ENCODE measurements at places on chromosomes 11 and 22. TPM values are rescaled to one million over a fixed set of nuclear protein-coding genes. Genes with fewer than 3 reads are reported as not detected.

The SCN4B gene
- total RNA-seq, result not detected

The CHRM4 gene
- total RNA-seq, result 0.38 TPM

The UCP2 gene
- 400 TPM for total RNA-seq

The MS4A15 gene
- total RNA-seq, result not detected

The NCF4 gene
- 60.1 TPM for total RNA-seq

The GDPD4 gene
- not detected for total RNA-seq

The DGCR6L gene
- 40.8 TPM for total RNA-seq

The CARNS1 gene
- 1.1 TPM for total RNA-seq

The RTN4RL2 gene
- total RNA-seq, result 0.35 TPM

The KCNJ5 gene
- not detected for total RNA-seq

The ZNF408 gene
- total RNA-seq, result 17.1 TPM
